Activated T-cell treated with anti-CD3 and anti-CD28 coated beads, Interleukin-2, amount 50 U/mL, for 1 hour (primary cell): ENCODE measurements at places on chromosomes 3 and 15.

GRCh38 chr15:66094331-66094730 lies 159.2 kb downstream of the MEGF11 start:
- DNase-seq, result no peak

DNA sequence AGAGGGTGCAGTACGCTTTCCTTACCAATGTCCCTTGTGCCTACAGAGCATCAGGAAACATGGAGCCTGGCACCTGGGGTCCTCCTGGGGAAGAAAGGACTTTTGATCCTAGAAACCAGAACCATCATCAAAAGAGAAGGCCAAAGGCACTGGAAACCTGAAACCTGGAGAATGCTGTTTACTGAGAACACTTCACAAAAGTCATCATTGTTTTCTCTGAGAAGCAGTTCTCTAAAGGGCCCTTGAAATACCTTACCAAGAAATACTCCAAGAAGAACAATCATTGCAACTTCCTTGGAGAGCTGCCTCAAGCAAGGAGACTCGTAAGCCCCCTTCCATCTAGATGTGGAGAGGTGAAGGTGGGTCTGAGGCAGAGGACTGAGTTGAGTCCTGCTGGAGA lies 66.0 kb downstream of the TLE3 start:
- no peak for DNase-seq

DNA sequence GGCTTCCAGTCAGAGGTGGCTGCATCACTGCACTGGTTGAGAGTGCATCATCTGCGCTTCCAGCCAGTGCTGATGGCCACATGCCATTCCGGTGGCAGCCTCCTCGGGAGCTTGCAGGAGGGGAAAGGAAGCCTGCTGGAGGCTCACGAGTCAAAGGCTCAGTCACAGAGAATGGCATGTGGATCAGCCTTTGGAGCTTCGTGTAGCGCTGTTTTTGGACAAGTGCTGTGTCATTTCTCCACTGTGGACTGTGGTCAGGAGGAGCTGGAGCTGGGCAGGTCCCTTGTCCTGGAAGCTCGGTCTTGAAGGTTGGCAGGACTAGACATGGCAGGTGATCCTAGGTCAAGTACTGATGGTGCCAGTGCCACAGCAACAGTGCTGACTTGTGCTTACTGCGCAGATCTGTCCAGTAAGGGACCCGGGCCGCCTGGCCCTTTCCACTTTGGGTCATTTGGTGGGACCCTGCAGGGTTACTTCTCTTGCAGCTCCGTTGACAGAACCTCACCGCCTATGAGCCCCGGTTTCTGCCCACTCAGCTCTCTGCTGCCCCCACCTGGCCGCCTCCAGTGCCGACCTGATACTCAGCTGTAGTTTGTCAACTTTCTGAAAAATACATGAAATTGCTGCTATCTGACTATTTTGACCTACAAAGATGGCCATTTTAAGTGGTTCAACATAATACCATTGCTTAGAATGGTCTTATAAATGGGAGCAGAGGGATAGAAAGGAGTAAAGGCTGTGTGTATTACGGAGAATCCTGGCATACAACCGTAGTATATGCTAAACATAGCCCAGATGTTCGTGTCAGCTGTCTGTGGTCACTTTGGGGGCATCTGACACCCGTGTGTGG lies 27.6 kb upstream of the TRPM1 start:
- DNase-seq, result peak; percentile 78

DNA sequence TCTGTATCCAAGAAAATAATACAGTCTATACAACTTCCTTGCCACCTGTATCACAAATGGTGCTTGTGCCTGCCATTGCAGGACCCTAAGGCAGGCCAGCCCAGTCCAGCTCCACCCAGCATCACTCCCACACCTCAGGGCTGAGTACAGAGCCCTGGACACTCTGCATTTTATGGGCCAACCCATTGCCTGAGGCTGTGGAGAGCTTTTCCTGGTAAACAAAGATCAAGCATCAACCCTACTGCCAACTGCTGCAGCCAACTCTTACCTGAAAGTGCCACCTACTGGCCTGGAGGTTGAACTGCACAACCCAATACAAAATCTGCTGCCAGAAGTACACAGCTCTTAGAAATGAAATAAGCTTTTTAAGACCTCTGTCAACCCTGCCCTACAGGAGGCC lies 1082.2 kb downstream of the NAALADL2 start:
- DNase-seq, result no peak

GRCh38 chr3:32310918-32311839 lies 72.7 kb downstream of the CMTM8 start:
- no peak for DNase-seq

- no peak for DNase-seq
These were observed 72.7 kb downstream of the NUP210 start for GRCh38 chr3:13347390-13347950.

DNA sequence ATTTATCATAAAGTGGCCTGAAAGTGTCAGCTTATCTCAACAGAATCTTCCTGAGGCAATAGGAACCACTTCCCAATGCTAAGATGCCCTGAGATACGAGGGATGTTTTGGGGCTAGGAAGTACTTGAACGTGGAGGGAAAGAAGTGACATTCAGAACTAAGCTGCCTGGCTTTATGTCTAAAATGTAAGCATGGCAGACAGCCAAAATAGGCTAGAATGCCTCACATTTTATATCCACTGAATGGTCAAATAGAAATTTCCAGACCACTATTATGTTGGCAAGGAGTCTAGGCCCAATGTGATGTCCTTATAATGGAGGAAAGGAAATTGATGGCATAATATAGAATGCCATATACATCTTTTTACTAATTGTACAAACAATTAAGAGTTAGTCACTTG lies 154.9 kb downstream of the PEX5L start:
- no peak for DNase-seq

DNA sequence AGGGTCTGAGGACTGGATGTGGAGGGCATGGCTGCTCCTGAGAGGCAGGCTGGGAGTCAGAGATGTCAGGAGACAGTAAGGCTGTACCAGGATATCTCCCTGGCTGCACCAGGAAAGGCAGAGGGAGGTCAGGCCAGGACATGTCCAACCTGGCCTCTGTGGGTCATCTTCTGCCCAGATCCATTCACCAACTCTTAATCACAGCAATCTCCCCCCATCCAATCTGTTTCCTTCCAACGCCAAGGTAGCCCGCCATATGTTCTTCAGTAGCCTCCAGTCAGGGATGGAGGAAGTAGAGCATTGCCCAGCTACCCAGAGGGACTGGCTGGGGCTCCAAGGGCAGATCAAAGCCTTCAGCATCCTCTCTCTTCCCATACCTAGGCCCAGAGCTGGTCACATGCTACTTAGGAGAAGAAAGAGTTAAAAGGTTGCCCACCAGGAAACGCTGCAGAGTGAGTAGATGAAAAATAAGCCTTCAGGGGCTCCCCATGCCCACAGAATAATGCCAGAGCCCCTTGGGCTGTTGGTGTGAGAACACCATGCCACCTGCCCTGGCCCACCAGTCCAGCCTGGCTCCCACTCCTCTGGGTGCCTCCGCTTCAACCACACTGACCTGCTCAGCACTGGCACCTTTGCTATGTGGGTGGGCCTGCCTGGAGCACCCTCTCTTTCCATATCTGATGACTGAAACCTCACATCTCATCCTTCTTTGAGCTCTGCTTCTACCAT lies 176.8 kb downstream of the MEGF11 start:
- DNase-seq, result no peak

- DNase-seq, result no peak
These were observed 1.7 kb upstream of the HHATL start for GRCh38 chr3:42704136-42704841.
